Liver (tissue), 10 donors: ENCODE measurements at places on chromosomes 12 and 14. TPM values are rescaled to one million over a fixed set of nuclear protein-coding genes. Genes with fewer than 3 reads are reported as not detected.

AKAP5 gene
- total RNA-seq = 0.28 TPM

LTA4H gene
- 34.5 TPM for total RNA-seq

DNA sequence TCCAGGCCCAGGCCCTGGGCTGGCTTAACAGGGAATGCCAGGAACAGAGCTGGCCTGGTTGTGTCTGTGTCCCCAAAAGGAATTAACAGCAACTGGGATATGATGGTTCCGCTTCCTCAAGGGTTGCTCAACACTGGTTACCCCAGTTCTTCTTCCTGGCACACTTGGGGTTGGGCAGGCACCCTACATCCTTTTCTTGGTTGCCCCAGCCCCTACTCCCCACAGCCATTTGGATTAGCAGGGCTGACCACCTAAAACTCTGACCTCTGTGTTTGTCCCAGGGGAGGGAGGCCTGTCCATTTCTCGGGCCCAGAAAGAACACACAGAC lies 30.8 kb downstream of the NCKAP5L start:
- H3K4me3 ChIP-seq = no peak overlapping the region
- no peaks in the 10 kb centered on the region for H3K4me1 ChIP-seq
- H3K27me3 ChIP-seq = no peaks in the 10 kb centered on the region
- DNase-seq = no peak

GRCh38 chr14:59337141-59337611 lies 128.0 kb downstream of the GPR135 start:
- H3K27ac ChIP-seq = no peak overlapping the region
- no peak for DNase-seq
- H3K4me1 ChIP-seq = peaks cover 9% of the 10 kb centered on the region

DNA sequence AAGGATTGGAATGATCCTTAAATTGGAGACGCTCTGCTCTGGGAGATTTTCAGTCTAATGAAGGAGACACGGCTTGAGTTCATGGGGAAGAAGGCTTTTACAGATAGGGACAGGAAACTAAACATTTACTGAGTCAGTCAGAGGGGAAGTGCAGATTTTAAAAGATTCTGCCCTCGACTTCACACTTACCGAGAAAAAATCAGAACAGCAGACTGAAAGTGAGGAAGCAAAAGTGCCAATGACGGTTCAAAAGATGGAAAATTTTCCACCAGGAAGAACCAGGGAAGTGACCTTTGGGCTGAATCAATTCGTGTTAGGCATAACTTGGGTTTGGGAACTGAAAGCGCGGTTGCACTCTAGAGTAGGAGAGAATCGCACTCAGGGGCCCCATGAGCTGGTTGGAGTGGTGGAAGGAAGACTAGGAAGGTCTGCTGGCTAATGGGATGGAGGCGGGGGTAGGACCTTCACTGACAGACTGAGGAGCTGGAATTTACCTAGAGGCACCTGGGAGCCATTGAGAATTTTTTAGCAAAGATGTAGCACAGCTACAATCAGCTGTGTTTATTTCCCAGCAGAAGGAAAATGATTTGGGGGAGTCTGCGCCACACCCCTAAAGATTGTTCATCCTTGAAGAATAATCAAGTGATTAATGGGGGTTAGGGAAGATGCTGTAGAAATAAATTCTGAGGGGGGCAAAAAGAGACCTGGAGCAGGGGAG lies 1.2 kb downstream of the KCNK13 start:
- no peak overlapping the region for H3K27ac ChIP-seq
- no peaks in the 10 kb centered on the region for H3K36me3 ChIP-seq
- peaks cover 24% of the 10 kb centered on the region for H3K4me1 ChIP-seq

GRCh38 chr14:91484186-91484585 lies 25.9 kb downstream of the PPP4R3A start:
- no peak for DNase-seq
- peaks cover 26% of the 10 kb centered on the region for H3K4me1 ChIP-seq
- H3K27ac ChIP-seq = no peak overlapping the region
- H3K36me3 ChIP-seq = peaks cover 22% of the 10 kb centered on the region
